ENCODE measurements at places on chromosomes 2 and 18. TPM values are rescaled to one million over a fixed set of nuclear protein-coding genes. Genes with fewer than 3 reads are reported as not detected.

SAG gene
- total RNA-seq = not detected

SEMA4F gene
- 4.0 TPM for total RNA-seq

LIMS3 gene
- 28.2 TPM for total RNA-seq

CXCR2 gene
- total RNA-seq = not detected

OTOF gene
- 0.09 TPM for total RNA-seq

NEMP2 gene
- 1.2 TPM for total RNA-seq

MYCN gene
- total RNA-seq = 2.4 TPM

UGP2 gene
- 54.1 TPM for total RNA-seq

SERPINE2 gene
- 7.2 TPM for total RNA-seq

ADD2 gene
- 4.3 TPM for total RNA-seq

ITGA6 gene
- total RNA-seq = 165 TPM

SPRED2 gene
- 1.5 TPM for total RNA-seq

TEKT4 gene
- total RNA-seq = not detected

KIF5C gene
- total RNA-seq = 0.09 TPM

IGFBP5 gene
- total RNA-seq = 52.9 TPM

REEP1 gene
- 0.09 TPM for total RNA-seq

SPR gene
- 46.5 TPM for total RNA-seq

SERPINB13 gene
- total RNA-seq = not detected

DTNB gene
- 5.1 TPM for total RNA-seq

CEBPZ gene
- total RNA-seq = 61.9 TPM

UBE2F gene
- 42.2 TPM for total RNA-seq

MROH2A gene
- not detected for total RNA-seq

Measured in endothelial cell of coronary artery (primary cell).